ENCODE measurements at places on chromosomes 6 and 20.

- no peak for DNase-seq
Measured at GRCh38 chr6:116073765-116074440, 13.2 kb upstream of the FRK start.

- DNase-seq = no peak
Measured at GRCh38 chr20:44716309-44717106, 1.3 kb downstream of the CCN5 start.

DNA sequence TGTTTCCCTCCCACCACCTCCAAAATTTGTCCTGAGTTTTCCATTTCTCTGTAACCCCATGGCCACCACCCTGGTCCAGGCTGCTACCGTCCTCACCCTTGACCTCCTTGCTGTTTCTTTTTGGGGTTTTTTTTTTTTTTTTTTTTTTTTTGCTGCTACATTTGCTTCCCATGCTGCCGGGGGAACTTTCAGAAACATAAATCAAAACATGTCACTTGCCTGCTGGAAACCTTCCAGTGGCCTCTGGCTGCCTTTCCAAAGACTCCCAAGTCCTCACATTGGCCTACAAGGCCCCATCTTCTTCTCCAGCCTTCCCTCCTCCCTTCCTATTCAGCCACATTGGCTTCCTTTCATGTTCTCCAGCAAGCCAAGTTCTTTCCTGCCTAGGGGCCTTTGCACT lies 50.4 kb upstream of the PTGIS start:
- DNase-seq = no peak

- DNase-seq = no peak
Measured at GRCh38 chr20:33337119-33337518, 54.1 kb downstream of the BPIFB1 start.

- no peak for DNase-seq
Measured at GRCh38 chr20:33803921-33804337, 7.2 kb upstream of the CHMP4B start.

- no peak for DNase-seq
Measured at GRCh38 chr20:14950633-14951032, 613.2 kb upstream of the FLRT3 start.

GRCh38 chr20:51529081-51529681 lies 13.3 kb downstream of the NFATC2 start:
- DNase-seq = peak; percentile 46

GRCh38 chr20:37850724-37851355 lies 52.1 kb upstream of the VSTM2L start:
- DNase-seq = no peak

GRCh38 chr6:52233975-52234823 lies 10.1 kb downstream of the IL17F start:
- DNase-seq = no peak

GRCh38 chr20:59160389-59161115 lies 3.1 kb upstream of the ZNF831 start:
- peak; percentile 55 for DNase-seq

GRCh38 chr6:85404564-85405174 lies 45.2 kb upstream of the NT5E start:
- no peak for DNase-seq

GRCh38 chr6:13183415-13184088 lies 144.8 kb downstream of the TBC1D7 start:
- no peak for DNase-seq

GRCh38 chr20:884983-885952 lies 30.9 kb downstream of the ANGPT4 start:
- no peak for DNase-seq

- no peak for DNase-seq
Measured at GRCh38 chr6:53124131-53124800, 24.4 kb downstream of the GCM1 start.
